Activated T-helper 1 cell treated with anti-CD3 and anti-CD28 coated beads, Interleukin-12 subunit alpha, Interleukin-12 subunit beta, Interleukin-2, Interleukin-4 antibody, amounts not matched to agents 30 ng/mL and 10 ng/mL and 1 ng/mL, durations not matched to agents 14 hours and 24 hours and 36 hours (primary cell): ENCODE measurements at places on chromosomes 5 and 9. TPM values are rescaled to one million over a fixed set of nuclear protein-coding genes. Genes with fewer than 3 reads are reported as not detected.

DNA sequence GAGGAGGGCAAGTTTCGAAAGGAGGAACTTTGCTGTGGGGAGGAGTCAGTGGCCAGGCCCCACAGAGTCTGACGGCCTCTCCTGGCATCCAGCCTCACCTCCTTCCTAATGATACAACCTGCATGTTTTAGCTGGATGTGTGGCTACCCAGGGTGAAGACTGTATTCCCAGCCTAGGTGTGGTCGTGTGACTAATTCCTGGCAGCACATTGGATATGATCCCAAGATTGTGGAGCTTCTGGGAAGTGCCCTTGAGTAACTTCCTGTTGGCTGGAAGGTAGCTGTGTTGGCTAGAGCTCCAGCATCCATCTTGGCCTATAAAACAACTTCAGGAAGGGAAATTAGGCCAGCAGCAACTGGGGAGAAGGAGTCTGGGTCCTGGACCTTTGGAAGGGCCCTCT lies 19.0 kb upstream of the LPCAT1 start:
- no peaks in the 10 kb centered on the region for H3K36me3 ChIP-seq
- no peak overlapping the region for H3K27ac ChIP-seq
- no peaks in the 10 kb centered on the region for H3K4me1 ChIP-seq
- no peak overlapping the region for H3K4me3 ChIP-seq
- no peak for DNase-seq
- no peaks in the 10 kb centered on the region for H3K27me3 ChIP-seq

GRCh38 chr9:115596021-115596745 lies 478.2 kb upstream of the TNC start:
- H3K4me3 ChIP-seq: no peak overlapping the region
- no peaks in the 10 kb centered on the region for H3K4me1 ChIP-seq
- H3K27me3 ChIP-seq: peaks cover 12% of the 10 kb centered on the region
- H3K36me3 ChIP-seq: no peaks in the 10 kb centered on the region
- no peak for DNase-seq

The TIMD4 gene
- total RNA-seq: 24.5 and 27.3 TPM in 2 replicates

The LVRN gene
- not detected in 2 replicates for total RNA-seq

The SERF1A gene
- 7.9 and 12.9 TPM in 2 replicates for total RNA-seq
